ENCODE measurements at places on chromosomes 7 and 10. TPM values are rescaled to one million over a fixed set of nuclear protein-coding genes. Genes with fewer than 3 reads are reported as not detected.

DNA sequence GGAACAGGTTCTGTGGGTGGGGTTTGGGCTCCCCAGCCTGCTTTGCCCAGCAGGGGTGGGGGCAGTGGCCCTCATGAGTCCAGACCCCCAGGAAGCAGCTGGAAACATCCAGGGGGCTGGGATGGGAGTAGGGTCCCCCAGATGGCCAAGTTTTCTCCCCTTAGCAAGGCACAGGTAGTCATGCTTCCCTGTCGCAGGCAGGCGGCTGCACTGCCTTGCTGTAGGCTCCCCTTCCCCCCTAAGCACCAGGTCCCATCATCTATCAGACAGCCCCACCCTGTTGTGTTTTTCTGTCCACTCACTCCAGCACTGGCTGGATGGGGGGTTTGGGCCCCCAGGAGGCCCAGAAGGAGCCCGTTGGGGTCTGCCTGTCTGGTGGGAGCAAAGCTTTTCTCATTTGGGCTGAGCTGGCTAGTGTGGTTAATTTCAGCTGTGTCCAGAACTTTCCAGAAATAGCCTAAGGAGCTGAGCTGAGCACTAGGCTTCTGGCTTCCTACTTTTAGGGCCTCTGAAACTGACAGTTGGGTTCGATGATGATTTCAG is 7.9 kb downstream of the BRI3 start:
- DNase-seq: peak; percentile 35

DNA sequence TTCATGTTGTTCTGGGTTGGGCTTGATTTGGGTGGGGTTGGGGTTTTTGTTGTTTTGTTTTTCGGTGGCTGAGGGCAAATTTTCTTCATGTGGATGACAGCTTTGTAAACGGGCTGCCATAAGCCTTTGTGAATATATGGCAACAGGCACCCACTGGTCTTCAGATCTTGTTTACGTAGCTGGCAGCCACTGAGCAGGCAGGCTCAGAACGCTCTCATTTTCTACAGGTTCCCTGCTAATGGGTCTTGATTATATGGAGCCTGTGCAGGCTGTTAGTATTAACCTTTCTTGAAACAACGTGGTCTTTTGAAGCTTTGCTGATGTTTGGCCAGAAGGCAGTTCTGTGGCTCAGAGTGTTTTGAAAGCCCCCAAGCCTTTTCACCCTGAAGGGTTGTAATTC is 199.7 kb downstream of the TNS3 start:
- no peak for DNase-seq

- DNase-seq: no peak
Observed at GRCh38 chr10:70579234-70580002, 23.1 kb downstream of the PRF1 start.

DNA sequence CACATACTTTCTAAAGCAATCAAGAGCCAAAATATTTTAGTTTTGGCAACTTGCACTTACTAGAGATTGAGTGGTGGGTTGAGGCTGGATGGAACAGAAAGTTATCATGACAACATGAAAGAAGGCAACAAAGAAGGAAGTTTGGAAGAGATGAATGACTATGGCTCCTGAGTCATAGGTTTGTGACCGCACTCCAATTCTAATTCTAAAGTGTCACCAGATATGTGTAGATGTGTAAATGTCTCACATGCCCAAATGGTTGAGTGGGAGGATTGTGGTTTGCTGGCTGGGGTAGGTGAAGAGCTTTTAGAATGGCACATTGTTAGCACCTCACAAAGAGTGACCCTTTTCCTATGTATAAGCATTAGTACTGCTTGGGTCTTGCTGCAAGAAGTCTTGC is 20.2 kb downstream of the TAS2R16 start:
- no peak for DNase-seq

- no peak for DNase-seq
Observed at GRCh38 chr10:96345222-96345621, 13.6 kb downstream of the OPALIN start.

DNA sequence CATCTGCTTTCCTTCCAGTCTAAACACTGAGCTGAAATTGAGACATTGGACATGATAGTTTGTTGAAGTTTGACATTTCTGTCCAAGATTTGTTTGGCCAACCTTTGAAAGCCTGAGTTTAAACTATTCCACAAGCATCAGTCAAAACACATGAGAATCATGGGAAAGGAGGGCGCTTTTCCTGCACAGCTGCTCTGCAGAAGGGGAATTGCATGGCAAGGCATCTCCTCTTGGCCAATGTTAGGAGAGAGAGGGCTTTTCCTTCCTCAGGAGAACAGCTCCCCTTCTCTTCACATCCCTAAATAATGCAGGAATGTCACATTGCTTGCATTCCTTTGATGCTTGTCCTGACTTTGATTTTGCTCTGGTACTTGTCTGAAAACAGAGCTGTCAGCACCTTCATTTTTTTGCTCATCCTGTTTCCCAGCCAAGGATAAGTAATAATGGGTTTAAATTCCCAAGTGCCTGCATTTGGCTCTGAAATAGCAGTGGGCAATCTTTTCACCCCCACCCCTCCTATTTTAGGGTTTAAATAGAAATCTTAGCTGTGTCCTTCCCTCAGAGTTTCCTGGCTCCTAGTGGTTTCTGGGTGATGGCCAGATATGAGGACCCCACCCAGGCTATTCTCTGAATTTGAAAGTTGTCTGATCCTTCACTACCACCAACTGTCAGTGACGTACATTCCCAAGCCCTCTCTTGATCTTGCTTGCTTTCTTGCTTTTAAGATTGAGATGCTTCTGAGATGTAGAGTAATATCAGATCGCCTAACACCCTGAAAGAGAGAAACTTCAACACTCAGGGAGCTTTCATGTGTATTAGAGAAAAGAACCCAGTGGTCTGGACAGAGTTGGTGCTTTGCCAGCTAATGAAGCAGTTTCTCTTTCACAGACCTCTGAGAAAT is 75.2 kb upstream of the NPVF start:
- DNase-seq: no peak

DNA sequence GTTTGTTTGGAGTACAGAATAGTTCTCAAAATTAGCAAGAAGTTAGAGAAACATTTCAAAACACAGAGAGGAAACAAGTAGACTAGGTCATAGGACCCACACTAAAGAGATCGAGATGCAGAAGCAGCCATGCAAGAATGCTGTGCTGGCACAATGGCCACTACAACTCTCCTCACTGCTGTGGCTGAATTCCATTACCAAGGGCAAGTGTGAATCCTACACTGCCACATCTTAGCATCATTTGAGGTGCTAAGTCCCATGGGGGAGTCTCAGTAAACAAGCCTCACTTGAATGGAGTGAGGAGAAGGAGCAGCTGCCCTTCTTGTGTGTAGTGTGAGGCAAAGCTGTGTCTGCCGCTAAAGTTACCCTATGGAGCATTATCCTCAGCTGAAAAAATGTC is 56.7 kb downstream of the PCLO start:
- no peak for DNase-seq

- peak; percentile 77 for DNase-seq
Observed at GRCh38 chr7:38215735-38216670, 38.0 kb downstream of the STARD3NL start.

GRCh38 chr7:567305-567883 is 47.7 kb upstream of the PDGFA start:
- no peak for DNase-seq

DNA sequence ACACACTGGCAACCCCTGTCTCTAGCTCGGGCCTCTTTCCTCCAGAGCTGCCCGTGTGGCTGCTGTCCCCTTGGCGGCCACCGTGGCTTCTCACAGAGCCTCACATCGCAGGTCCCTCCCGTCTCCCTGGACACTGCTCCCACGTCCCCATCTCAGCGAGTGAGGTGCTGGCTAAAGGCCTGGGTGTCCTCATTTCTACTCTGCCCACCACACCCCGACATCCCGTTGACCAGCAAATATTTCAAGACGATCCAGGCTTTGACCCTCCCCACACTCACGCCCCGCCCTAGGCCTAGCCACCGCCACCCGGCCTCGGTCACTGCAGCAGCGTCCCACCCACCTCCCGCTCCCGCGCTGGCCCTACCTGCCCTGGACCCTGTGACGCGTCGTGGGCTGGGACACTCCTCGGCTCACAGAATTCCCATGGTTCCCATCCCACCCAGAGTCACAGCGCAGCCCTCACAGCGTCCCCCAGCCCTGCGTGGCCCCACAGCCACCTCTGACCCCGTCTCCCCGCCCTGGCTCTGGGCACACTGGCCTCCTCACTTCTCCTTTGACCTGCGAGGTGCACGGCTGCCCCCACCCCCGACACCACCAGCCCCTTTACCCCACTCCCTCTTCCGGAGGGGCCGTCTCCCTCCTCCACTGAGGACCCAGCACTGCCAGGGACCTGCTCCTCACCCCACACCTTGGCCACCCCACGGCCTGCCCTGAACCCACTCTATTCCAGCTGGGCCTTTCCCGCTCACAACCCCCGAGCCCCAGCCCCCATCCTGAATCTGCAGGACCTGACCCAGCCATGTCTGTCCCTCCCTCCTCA is 6.9 kb downstream of the ADAP1 start:
- DNase-seq: peak; percentile 38

DNA sequence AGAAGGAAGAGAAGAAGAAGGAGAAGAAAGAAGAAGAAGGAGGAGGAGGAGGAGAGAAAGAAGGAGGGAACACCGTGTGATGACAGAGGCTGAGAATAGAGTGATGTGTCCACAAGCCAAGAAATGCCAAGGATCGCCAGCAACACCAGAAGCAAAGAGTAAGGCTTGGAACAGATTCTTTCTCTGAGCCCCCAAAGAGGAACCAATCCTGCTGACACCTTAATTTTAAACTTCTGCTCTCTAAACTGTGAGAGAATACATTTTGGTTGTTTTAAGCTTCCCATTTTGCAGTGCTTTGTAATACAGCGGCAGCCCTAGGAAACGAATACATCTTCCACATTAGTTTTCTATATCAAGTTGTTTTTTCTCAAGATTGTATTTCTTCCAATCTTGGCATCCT is 13.9 kb upstream of the WNT8B start:
- DNase-seq: no peak

DNA sequence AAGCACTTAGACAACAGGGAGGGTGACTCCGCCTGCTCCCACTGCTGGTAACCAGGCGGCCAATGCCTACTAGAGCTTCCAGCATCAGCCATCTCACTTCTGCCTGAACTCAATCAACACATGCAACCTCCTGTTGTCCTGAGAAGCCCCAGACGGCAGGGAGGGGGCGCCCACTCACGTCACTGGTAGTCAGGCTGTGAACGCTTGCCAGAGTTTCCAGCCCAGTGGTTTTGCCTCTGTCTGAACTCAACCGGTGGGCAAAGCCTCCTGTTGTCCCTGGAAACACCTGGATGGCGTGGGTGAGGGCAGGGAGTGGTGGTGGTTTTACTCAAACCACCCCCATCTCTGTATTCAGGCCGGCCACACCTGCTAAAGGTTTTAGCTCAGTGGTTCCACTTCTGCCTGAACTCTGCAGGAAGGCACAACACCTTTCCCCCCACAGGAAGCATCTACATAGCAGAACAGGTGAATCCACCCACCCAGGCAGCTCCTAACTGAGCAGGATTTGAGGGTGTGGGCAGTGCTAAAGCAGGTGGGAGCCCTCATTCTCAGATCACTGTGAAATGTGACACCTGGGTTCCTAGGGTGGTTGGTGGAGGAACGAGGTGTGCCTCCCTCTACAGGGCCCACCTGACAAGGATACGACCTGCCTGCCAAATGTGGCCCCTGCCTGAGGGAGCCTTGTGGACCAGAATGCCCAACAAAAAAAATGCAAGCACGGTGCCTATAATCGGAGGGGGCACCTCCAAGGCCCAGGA is 563.0 kb upstream of the SEMA3D start:
- no peak for DNase-seq

- DNase-seq: no peak
Observed at GRCh38 chr7:91463330-91463729, 199.1 kb downstream of the FZD1 start.

- DNase-seq: no peak
Observed at GRCh38 chr7:30193336-30193943, 58.7 kb downstream of the MTURN start.

DNA sequence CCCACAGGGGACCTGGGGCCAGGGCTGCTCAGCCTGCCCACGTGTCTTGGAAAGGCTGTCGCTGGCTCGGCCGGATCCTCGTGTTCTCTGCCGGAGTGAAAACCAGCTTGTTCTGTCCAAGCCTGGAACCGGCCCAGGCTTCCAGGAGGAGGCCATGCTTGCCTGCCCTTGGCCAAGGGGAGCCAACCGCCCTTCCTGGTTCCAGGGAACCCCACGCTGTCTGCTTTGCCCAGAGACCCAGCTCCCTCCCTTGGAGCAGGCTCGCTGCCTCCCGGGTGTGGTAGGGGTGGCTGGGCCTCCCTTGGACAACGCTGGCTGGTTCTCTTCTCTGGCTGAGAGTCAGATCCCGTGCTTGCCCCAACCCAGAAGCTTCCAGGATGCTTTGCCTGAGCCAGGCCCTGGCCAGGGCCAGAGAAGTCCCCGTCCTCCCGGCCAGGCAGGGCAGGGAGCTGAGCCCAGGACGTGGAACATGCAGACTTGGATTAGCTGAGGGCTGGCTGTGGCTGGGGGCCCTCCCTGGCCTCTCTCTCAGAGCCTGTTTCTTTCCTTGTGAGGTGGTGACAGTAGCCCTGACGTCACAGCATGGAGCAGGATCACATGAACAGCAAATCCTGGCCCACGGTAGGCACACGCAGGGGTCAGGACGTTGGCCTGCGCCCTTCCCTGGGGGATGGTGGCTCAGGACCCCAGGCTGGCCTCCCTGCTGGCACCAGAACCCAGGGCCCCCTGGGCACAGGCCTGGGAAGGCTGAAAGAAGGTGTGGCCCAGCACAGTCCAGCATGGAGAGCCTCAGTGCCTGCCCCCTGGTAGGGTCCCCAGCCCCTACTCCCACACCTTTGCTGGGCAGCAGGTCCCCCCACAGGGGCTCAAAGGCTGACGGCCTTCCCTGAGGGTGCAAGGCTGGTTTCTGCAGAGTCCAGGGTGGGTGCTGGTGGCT is 67.5 kb downstream of the PWWP2B start:
- no peak for DNase-seq

- DNase-seq: no peak
Observed at GRCh38 chr7:89771003-89771636, 383.1 kb upstream of the STEAP1 start.

DNA sequence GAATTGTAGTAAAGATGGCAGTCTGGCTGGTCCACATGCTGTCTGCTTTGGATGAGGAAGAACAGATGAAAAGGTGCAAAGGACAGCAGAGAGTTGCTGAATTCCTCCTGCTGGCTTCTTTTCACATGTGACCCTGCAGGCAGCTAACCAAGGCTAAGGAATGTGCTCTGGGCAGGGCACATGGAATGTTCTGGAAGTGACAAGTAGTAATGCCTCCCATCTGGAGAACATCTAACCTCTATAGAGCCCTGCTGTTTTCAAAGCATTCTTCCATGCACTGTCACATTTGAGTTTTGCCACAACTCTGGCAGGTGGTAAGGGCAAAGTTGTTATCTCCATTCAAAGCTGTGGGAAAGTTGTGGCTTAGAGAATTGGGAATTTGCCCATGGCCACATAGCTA is 208.8 kb downstream of the STK31 start:
- no peak for DNase-seq

The UNC5B gene
- polyA plus RNA-seq: 13.8 TPM

The UCMA gene
- not detected for polyA plus RNA-seq

The STOX1 gene
- polyA plus RNA-seq: 0.21 TPM

The OR6B1 gene
- not detected for polyA plus RNA-seq

The CCDC172 gene
- polyA plus RNA-seq: not detected

The OR13A1 gene
- polyA plus RNA-seq: not detected

The ANKRD22 gene
- 0.15 TPM for polyA plus RNA-seq

The GPR26 gene
- not detected for polyA plus RNA-seq

The IFIT3 gene
- polyA plus RNA-seq: 4.0 TPM

The PRKCQ gene
- 0.18 TPM for polyA plus RNA-seq

The SLC18A3 gene
- polyA plus RNA-seq: 1.7 TPM

The PIP4K2A gene
- polyA plus RNA-seq: 10.9 TPM

The C10orf95 gene
- polyA plus RNA-seq: 0.05 TPM
